Thyroid gland (tissue), 4 donors: ENCODE measurements at places on chromosomes 6 and 20. TPM values are rescaled to one million over a fixed set of nuclear protein-coding genes. Genes with fewer than 3 reads are reported as not detected.

GRCh38 chr20:15818651-15819071 lies 754.6 kb downstream of the KIF16B start:
- no peak for DNase-seq

The SLC22A16 gene
- total RNA-seq, result not detected

The MOG gene
- total RNA-seq, result not detected

The TCP11 gene
- 1.0 TPM for total RNA-seq

The FGD2 gene
- total RNA-seq, result 24.6 TPM

DNA sequence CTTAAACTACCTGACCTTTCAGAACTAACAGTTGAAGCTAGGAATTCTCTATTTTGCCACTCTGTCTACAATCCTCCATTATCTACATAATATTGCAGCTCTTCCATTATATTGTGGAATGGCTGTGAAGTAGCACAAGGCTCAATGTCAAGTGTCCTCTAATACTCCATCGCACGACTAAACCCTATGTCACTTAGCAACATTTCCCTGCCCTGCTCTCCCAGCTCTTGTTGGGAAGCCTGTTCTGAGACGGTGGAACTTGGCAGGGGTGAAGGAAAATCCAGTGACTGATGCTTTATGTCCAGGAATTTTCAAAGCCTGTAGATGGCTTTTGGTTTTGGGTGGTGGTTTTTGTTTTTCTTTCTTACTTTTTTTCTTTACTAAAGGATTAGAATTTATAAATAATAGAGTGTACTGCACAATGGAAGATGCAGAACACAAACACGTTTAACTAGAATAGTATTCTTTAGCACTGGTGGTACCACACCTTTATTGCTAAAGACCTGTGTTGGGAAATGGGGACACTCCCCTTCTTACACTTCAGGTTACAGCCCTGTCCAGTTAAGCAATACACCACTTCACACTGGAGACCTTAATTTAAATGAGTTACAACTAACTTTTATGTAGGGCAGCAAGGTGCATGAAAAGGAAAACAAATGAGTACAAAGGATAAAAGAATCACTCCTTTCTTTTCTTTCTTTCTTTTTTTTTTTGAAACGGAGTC lies 20.7 kb upstream of the AMD1 start:
- DNase-seq, result no peak

DNA sequence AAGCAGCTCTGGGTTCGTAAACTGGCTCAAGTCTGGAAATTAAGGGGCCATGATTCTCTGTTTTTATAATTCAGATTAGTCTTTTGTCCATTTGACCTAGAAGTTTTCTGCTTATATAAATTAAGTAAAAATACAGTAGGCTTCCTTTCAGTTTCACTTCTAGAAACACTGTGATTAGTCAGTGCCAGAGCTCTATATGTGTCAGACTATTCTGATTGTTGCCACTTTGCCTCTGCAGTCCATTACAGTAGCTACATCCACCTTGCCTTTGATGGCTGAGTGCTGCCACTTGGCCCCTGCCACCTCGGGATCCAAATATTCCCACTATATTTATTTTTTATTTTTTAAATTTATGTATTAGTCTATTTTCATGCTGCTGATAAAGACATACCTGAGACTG lies 7.9 kb downstream of the ZC2HC1B start:
- DNase-seq, result no peak

- no peak for DNase-seq
These were observed 31.6 kb downstream of the GJA10 start for GRCh38 chr6:89925826-89926225.

DNA sequence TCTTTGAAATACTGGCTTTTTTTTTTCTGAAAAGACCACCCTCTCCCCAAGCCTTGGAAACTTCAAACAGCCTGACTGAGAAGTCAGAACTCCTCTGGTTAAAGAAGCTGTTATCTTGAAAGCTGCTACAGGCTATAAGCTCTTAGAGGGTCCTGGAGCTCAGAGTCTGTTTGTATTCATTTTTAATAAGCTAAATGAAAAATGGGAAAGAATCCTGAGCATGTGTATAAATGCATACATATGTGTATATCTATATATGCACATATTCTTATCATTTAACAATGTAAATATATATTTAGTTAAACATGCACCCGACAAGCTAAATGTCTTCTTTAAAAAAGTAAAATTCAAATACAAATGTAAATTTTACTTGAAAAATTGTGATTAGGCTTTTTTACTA lies 494.9 kb upstream of the POU3F2 start:
- no peak for DNase-seq

The ENPP4 gene
- total RNA-seq, result 16.2 TPM

DNA sequence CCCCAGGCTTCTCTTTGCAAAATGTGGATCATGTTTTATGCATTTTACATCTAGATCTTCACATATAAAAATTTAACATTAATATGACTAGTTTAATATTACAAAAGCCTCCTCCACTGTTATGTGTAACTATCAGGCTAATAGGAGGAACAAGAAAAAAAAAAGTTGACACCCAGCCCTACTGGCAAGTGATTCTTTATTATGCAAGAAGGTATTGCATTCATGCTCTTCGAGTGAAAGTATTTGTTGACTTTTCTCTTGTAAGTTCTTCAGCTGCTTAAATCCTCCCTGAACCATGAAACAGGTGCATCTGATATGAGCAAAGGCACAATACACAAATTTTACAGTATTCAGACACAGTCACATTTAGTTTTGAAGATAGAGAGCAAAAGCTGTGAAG lies 716 bp upstream of the HLA-DQB2 start:
- DNase-seq, result no peak

The VGLL2 gene
- total RNA-seq, result not detected

GRCh38 chr20:20188647-20189046 lies 136.3 kb downstream of the CFAP61 start:
- DNase-seq, result no peak

DNA sequence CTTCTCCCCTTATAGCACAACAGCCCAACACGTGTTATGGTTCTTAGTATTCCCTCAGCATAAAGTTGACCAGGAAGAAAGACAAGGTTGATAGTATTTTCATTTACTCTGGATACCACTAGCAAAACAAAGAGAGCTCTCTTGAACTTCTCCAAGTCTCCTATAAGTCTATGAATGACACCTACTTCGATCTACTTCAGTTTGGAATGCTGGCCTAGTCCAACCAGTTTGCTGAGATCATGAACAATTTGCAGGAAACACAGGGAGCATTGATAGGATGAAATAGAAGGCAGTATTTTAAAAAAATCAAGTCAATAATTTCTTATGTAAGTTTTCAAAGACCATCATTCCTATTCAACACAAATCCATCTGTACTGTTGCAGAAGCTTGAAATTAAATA lies 93.6 kb downstream of the GJA10 start:
- no peak for DNase-seq

The IL17A gene
- total RNA-seq, result not detected

GRCh38 chr6:24566020-24566767 lies 71.4 kb downstream of the ALDH5A1 start:
- DNase-seq, result no peak

GRCh38 chr6:55142610-55143009 lies 31.7 kb upstream of the HCRTR2 start:
- DNase-seq, result no peak

The ZFAND3 gene
- 54.4 TPM for total RNA-seq

The PDE7B gene
- total RNA-seq, result 13.7 TPM

GRCh38 chr6:44007818-44008621 lies 119.2 kb downstream of the MRPL14 start:
- DNase-seq, result no peak

- no peak for DNase-seq
These were observed 305.3 kb downstream of the CD83 start for GRCh38 chr6:14422917-14423316.

GRCh38 chr6:75012018-75012417 lies 193.8 kb downstream of the COL12A1 start:
- no peak for DNase-seq

- DNase-seq, result no peak
These were observed 48.9 kb downstream of the DUSP22 start for GRCh38 chr6:340991-341827.

GRCh38 chr6:120405947-120406346 lies 928.3 kb downstream of the TBC1D32 start:
- no peak for DNase-seq

The TAF4 gene
- 17.4 TPM for total RNA-seq

- no peak for DNase-seq
These were observed 56.5 kb downstream of the TCP11 start for GRCh38 chr6:35084511-35085203.

DNA sequence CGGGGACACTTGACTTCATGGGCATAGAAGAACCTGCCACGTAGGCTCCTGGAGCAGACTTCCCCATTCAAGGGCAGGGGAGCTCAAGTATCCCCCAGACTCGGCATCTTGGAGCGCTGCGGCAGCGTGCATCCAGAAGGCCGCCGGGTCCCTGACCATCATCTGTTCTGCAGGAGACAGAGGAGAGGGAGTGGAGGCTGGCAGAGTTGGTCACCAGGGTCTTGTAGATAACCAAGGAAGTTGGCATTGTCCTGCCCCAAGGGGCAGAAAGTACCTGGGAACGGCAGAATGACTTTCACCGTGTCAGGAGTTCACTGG lies 82.8 kb downstream of the TCP11 start:
- DNase-seq, result no peak

GRCh38 chr6:52283111-52283510 lies 1.4 kb downstream of the MCM3 start:
- no peak for DNase-seq

DNA sequence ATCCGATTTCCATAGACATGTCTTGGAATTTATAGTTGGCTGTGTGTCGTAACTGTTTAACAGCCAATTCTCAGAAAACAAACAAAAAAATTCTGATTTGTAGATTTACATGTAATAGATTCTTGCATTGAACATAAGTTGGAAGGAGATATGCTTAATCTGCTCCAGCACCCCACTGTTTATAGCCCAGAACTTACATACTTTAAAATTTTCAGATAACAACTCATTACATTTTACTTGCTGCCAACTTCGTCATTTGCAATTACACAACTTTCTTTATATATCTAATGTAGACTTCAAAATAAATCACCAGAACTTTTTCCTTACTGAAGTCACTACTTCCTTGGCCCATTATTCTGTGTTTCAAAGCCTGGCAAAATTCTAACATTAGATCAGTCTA lies 472.3 kb upstream of the EYS start:
- DNase-seq, result no peak

GRCh38 chr6:144127097-144127496 lies 23.2 kb upstream of the STX11 start:
- no peak for DNase-seq

- DNase-seq, result no peak
These were observed 3.6 kb downstream of the ESR1 start for GRCh38 chr6:151811081-151811480.
